ENCODE measurements at places on chromosomes 11 and 22.

DNA sequence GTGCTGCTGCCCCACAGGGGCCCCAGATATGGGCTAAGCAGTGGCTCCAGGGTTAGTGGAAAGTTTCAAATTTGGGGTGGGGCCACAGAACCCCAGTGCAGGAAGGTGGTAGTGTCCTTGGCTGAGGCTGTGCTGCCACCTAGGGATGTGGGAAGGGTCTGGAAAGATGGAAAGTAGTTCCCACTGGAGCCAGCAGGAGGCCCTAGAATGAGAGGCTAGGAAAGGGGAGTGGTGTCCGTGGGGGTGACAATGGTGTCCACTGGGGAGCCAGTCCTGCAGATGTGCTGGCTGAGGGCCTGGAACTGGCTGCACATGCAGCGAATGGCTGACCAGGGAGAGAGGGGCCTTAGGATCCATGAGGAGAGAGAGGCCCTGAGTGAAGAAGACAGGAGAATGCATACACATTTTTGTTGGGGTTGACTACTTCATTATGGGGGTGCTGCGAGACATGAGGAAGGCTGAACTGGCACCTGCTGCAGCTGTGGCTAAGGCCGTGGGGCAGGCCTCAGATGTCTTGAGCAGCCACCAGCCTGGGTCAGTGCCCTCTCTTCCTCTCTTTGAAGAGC lies 21.1 kb downstream of the RFPL3 start:
- H3K36me3 ChIP-seq: no peaks in the 10 kb centered on the region
- no peaks in the 10 kb centered on the region for H3K27me3 ChIP-seq
- H3K4me1 ChIP-seq: no peaks in the 10 kb centered on the region
- no peak for DNase-seq

GRCh38 chr22:50473855-50474671 lies 772 bp downstream of the SBF1 start:
- peak overlapping the region; percentile 44 for H3K4me3 ChIP-seq
- H3K27me3 ChIP-seq: no peaks in the 10 kb centered on the region
- H3K36me3 ChIP-seq: no peaks in the 10 kb centered on the region
- no peak overlapping the region for H3K27ac ChIP-seq

DNA sequence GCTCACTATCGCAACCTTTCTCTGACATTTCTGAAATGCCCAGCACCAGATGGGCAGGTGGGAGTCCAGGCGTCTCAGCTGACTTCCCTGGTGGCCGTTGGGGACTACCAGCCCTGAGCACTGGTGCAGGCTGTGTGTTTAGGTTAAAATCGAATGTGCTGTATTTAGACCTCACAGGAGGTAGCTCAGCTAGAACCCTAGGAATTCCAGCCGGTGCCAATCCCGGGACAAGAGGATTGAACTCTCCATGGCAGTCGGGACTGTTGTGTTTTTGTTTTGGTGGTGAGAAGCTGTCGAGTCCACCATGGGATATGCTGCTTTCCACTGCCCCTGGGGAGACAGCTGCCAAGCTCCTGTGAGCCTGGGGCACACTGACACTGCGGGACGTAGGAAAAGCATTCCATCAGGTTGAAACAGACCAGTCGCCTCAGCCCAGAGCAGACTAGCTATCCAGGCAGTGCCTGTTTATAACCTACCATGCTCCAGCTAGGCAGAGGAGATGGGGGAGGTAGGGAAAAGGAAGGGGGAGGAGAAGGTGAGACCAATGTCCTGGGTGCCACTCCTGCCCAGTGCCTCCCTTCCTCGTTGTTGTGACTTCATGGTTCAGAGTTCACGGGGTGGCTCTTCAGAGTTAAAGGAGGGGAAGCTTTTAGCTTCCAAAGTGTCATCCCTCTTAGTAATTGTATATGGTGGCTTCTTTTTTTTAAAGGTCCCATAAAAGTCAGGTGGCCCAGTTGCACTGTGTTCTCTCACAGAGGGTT lies 53.0 kb downstream of the MICAL2 start:
- H3K4me3 ChIP-seq: no peak overlapping the region
- DNase-seq: no peak
- no peaks in the 10 kb centered on the region for H3K27me3 ChIP-seq
- H3K36me3 ChIP-seq: no peaks in the 10 kb centered on the region
- no peak overlapping the region for H3K27ac ChIP-seq
- H3K4me1 ChIP-seq: no peaks in the 10 kb centered on the region

- DNase-seq: no peak
- no peaks in the 10 kb centered on the region for H3K36me3 ChIP-seq
- H3K27me3 ChIP-seq: no peaks in the 10 kb centered on the region
- peaks cover 9% of the 10 kb centered on the region for H3K4me1 ChIP-seq
- no peak overlapping the region for H3K4me3 ChIP-seq
These were observed 3.2 kb upstream of the SART1 start for GRCh38 chr11:65958291-65958690.

Measured in kidney (tissue), 22 donors.